ENCODE measurements at places on chromosomes 1 and 21. TPM values are rescaled to one million over a fixed set of nuclear protein-coding genes. Genes with fewer than 3 reads are reported as not detected.
A peak's percentile ranks its signal among the peaks of the same experiment; 100 is the strongest.

PROK1 gene
- not detected for total RNA-seq

CD1E gene
- not detected for total RNA-seq

DNA sequence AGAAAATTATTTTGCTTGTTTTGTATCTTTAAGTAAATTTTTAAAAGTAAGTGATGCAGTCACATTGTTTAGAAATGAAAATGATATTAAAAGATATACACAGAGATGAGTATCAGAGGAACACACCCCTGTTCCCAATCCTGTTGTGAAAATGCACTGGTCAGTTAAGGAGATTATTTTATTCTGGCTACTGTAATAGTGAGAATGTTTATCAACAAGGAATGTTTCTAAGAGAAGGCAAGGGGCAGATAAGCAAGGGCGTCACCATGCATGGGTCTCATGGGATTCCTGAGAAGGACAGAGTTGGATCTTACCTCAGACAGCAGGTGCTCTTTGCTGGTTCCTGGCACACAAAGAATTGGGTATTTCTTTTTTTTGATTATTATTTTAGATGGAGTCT is 21.8 kb downstream of the C1orf52 start:
- no peak for DNase-seq

DNA sequence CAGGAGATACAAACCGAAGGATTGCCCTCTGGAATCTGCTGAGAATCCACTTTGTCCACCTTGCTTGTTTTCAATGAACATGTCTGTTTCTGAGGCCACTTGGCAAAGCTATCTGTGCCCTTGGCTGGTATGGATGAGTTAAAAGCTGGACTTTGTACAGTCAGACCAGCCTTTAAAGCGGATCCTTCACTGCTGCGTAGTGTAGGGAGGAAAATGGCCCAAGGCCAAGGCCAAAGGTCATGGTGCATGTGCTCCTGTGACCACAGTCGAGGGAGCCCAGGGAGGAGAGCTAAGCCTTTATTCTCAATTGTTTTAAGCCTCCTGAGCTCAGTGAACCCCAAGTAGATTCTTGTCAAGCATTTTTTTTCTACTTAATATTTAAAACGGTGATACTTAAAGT is 37.0 kb downstream of the KCNJ15 start:
- peak; percentile 96 for DNase-seq

DNA sequence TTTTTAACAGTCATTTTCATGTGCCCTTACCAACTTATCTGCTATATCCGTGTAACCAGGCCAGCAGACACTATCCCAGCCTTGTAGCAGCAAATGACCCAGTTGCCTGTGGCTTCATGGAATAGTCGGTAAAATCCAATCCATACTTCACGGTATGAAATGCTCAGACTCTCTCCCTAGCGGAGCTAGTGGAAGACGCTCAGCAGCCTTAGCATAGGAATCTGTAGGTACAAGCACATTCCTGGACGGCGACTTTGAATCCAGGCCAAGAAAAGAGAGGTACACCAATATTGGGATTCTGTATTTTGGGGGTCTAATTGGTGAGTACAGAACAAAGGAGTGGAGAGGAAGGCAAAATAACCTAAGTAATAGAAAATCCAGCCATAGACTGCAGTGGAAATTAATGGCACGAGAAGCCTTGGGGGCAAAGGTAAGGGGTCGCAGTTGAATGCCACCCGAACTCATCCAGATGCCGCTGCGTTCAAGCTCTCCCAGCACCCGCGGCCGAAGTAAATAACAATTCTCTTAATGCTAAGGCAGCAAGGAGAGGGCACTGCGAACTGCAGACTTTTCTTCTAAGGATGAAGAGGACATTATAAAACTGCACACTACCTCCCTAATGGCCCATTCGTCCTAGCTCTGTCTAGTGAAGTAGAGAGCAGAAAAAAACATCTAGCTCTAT is 17.7 kb upstream of the TBX15 start:
- DNase-seq = no peak

DNA sequence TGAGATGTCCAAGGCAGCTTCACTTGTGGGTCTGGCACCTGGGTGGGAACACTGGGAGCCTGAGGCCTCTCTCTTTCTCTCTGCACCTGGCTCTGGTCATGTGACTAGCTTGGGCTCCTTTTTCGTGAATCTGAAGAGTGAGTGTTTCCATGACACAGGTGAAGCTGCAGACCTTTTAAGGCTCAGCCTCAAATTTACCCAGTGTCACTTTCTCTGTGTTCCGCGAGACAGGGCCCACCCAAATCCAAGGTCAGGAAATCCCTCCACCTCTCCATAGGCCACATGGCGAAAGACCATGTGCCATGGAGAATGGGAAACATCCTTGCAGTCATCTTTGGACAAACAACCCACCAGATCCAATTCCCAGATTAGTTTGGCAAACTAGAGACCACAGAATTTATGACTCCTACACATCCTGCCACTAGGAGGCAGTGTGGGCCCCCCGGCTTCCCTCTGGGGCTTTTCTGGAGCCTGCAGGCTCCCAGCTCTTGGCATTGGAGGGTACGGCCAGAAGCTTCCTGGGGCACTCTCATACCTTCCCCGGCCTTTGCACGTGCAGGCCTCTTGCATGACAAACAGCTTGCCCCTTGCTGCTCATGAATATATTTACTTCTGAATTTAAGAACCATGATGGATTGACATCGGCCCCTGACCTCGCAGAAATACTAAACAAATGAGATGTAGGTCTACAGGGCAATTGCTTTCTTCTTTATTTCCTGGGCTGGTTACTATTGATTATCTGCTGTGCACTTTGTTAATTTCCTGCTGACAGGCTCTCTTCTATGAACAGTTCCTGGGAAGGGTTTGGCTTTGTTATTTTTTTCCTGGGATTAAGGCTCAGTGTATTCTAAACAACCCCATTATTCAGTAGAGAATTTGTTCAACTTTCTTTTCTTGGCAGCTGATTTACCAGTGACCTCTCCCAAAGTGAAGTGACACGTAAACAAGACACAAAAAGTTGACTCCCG is 180.7 kb downstream of the KAZN start:
- no peak for DNase-seq

GRCh38 chr1:38064197-38064903 is 17.8 kb upstream of the POU3F1 start:
- no peak for DNase-seq

DNA sequence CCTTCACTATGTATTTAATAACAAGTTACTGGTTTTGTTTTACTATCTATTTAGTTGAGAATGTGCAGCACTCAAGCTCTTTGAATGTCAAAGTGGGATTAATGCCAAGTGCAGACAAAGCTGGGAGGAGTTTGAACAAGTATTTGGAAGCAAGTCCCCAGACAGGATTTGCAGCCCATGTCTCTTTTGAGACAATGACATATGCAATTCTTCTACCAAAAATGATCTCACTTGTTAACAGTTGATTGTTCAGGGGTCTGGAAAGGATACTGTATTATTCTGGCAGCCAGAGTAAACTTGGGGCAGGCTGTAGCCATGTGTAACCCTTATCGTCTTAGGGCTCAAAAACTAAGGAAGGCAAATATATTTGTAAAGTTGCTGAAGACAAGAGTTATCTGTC is 15.8 kb downstream of the COLGALT2 start:
- DNase-seq = no peak

- DNase-seq = no peak
Observed at GRCh38 chr1:86976664-86977063, 62.2 kb downstream of the HS2ST1 start.

- peak; percentile 86 for DNase-seq
Observed at GRCh38 chr1:236039740-236040685, 24.9 kb downstream of the NID1 start.

DNA sequence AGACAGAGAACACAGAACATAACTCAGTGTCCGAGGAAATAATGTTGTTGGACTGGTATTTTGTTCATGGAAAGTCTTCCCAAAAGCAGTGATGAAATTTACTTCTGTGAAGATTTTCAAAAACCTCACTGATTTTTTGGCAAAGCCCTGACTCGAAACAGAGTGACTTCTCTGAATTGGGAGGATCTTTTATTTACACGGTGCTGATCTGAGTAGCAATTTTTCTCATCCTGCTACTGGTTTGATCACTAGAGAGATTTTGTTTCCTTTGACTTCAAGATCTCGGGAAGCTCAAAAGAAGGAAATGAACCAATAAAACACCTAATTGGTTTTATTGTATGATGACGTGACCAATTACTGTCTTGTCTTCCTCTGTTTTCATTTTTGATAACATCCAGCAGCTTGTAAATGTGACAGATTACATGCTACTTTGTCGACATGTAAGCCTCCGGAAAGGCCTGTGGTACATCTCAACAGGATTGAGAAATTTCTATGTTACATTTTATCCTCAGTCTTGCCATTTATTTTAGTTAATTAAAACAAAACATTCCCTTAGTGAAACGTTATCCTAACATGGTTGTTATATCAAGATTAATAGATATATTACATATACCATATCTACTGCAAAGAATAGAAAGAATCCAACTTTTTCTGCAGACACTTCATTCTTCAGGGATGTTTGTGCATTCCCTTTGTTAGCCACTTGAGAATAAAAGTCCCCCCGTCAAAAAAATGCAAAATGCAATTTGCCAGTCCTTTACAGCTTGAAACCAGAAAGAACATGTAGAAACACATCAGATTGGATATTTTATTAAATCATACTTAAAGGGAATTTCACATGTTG is 42.8 kb upstream of the IFI44L start:
- DNase-seq = no peak
